ENCODE measurements at places on chromosomes 3 and 15. TPM values are rescaled to one million over a fixed set of nuclear protein-coding genes. Genes with fewer than 3 reads are reported as not detected.

The IGSF11 gene
- 6.6 TPM for total RNA-seq

The SERPINI2 gene
- not detected for total RNA-seq

The RAD51 gene
- 21.3 TPM for total RNA-seq

The EOMES gene
- total RNA-seq = 1.4 TPM

The VILL gene
- 0.23 TPM for total RNA-seq

The ARPIN gene
- total RNA-seq = 12.6 TPM

The ZNF502 gene
- 1.4 TPM for total RNA-seq

The OR5H14 gene
- total RNA-seq = not detected

The MYO5C gene
- total RNA-seq = 5.5 TPM

The SLC24A5 gene
- not detected for total RNA-seq

The GCSAM gene
- total RNA-seq = not detected

The PSTPIP1 gene
- not detected for total RNA-seq

The BNC1 gene
- total RNA-seq = 0.47 TPM

The CA12 gene
- total RNA-seq = 147 TPM

The HRG gene
- not detected for total RNA-seq

The CLDN18 gene
- total RNA-seq = not detected

The GNAT1 gene
- total RNA-seq = not detected

The SCN11A gene
- total RNA-seq = not detected

The CHDH gene
- 1.8 TPM for total RNA-seq

The GP5 gene
- total RNA-seq = not detected

The CPNE9 gene
- total RNA-seq = 0.10 TPM

The MFN1 gene
- total RNA-seq = 19.5 TPM

The SSUH2 gene
- 0.65 TPM for total RNA-seq

The DNAH1 gene
- 0.99 TPM for total RNA-seq

The NEK10 gene
- total RNA-seq = 1.1 TPM

The CLRN1 gene
- total RNA-seq = not detected

The CLDN16 gene
- total RNA-seq = not detected

The DPPA2 gene
- total RNA-seq = not detected

The LXN gene
- 116 TPM for total RNA-seq

The PTH1R gene
- total RNA-seq = 0.51 TPM

The GPR27 gene
- 2.1 TPM for total RNA-seq

The LTK gene
- total RNA-seq = 0.13 TPM

The ANKRD63 gene
- total RNA-seq = not detected

The MESP1 gene
- total RNA-seq = 6.8 TPM

The TNFSF10 gene
- not detected for total RNA-seq

The PLD1 gene
- 7.2 TPM for total RNA-seq

The TIMP4 gene
- total RNA-seq = 11.3 TPM

The FURIN gene
- 41.1 TPM for total RNA-seq

The ROBO1 gene
- total RNA-seq = 15.9 TPM

The SH2D7 gene
- not detected for total RNA-seq

The NTRK3 gene
- total RNA-seq = 21.7 TPM

The CGNL1 gene
- total RNA-seq = 1.5 TPM

The SUSD5 gene
- total RNA-seq = 3.7 TPM

The SERF2 gene
- total RNA-seq = 681 TPM

All from A549 treated with RU486 at 1 μM for 4 hours (cell line).